Heart right ventricle (tissue), 16 donors: ENCODE measurements at places on chromosomes 6 and 20. TPM values are rescaled to one million over a fixed set of nuclear protein-coding genes. Genes with fewer than 3 reads are reported as not detected.

GRCh38 chr6:11774426-11774825 is 4.2 kb downstream of the ADTRP start:
- H3K4me1 ChIP-seq: peaks cover 34% of the 10 kb centered on the region
- H3K36me3 ChIP-seq: no peaks in the 10 kb centered on the region
- H3K27me3 ChIP-seq: no peaks in the 10 kb centered on the region
- no peak overlapping the region for H3K4me3 ChIP-seq
- no peak overlapping the region for H3K27ac ChIP-seq

ATP6V1G2 gene
- 2.0 TPM for total RNA-seq

SNAI1 gene
- total RNA-seq: 2.2 TPM

- H3K36me3 ChIP-seq: no peaks in the 10 kb centered on the region
- H3K4me3 ChIP-seq: no peak overlapping the region
- DNase-seq: no peak
- H3K27me3 ChIP-seq: no peaks in the 10 kb centered on the region
- H3K4me1 ChIP-seq: no peaks in the 10 kb centered on the region
These were observed 186.1 kb upstream of the SUPT3H start for GRCh38 chr6:45563844-45564243.

UTRN gene
- total RNA-seq: 104 TPM
